ENCODE measurements at places on chromosomes 13 and 19.

- DNase-seq = no peak
Observed at GRCh38 chr13:92954746-92955145, 271.9 kb upstream of the GPC6 start.

GRCh38 chr13:113063091-113063491 lies 42.5 kb upstream of the F7 start:
- no peak for DNase-seq

GRCh38 chr19:48968179-48968661 lies 3.1 kb downstream of the FTL start:
- no peak for DNase-seq

DNA sequence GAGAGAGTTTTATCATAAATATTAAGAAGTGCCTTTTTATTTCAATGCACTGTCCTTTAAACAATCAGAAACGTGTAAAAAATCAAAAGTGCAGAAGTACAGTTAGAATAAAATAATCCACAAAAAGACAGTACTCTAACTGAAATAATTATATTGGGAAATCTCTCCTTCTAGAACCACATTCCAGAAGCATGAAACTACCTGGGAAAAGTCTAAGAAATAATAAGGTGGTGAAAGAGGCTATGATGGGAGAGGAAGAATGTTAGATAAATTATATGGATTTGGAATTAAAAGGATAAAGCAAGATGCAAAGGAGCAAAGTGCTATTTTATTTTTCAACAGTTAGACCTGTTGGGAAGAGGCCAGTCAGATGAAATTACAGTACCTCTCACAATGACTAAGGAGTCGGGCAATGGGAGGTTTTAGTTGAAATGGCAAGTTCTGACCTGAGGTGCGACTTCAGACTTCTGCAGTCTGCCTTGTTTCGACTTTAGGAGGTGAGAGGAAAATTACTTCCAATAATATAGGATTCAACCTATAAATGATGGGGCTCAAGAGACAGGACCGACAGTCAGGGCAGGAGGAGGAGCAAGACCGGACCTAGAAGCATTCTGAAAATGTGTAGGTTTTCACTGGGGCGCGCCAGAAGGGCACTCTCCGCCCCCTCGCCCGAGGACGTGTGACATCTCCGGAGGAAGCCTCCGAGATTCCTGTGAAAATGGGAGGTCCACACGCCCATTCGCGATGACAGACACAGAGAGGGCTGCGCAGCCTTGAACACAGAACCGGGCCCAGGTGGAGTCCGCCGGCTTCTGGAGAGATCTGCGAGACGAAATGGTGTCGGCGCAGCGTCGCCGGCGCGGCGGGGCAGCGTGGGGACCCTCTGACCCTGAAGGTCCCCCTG lies 717 bp downstream of the SPRYD7 start:
- peak; percentile 32 for DNase-seq

GRCh38 chr13:32600890-32601289 lies 14.6 kb downstream of the PDS5B start:
- no peak for DNase-seq

DNA sequence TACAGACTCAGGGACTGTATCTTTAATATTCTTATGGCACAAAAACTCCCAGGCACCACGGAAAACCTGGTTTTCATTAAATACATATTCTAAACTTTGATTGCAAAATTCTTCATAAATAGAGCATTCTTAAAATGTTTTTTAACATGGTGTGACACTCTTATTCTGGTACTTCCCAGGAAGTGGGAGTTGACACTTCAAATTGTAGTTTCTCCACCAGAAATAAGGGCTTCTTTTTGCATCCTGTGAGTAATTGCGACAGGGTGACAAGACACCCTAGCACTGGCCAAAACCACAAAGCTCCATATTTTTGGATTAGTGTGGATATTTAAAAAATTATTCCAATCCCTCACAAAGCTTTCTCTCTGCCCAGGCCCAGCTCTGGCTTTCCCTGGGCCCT lies 43.6 kb upstream of the MTIF3 start:
- no peak for DNase-seq

GRCh38 chr19:38759590-38760003 lies 13.7 kb downstream of the LGALS7 start:
- DNase-seq = no peak

- no peak for DNase-seq
Observed at GRCh38 chr13:87536499-87536898, 134.7 kb upstream of the SLITRK5 start.

DNA sequence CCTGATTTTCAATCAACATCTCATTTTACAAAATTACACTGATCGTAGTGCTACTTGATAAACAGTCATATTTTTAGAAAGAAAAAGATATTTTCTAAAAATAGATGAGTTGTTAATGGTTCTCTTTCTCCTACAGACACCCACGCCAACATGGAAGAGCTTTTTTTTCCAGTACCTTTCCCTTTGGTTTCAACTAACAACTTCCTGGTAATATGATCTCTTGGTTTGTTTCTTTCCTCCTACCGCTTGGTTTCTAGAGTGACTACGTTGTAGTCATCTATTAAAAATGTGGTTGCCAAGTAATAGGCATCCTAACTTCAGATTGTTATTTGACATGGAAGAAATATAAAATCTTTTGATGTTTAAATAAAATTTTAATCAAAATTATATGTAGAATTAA lies 189.0 kb downstream of the LACC1 start:
- DNase-seq = no peak

- no peak for DNase-seq
Observed at GRCh38 chr19:51689751-51690453, 3.2 kb upstream of the SPACA6 start.

DNA sequence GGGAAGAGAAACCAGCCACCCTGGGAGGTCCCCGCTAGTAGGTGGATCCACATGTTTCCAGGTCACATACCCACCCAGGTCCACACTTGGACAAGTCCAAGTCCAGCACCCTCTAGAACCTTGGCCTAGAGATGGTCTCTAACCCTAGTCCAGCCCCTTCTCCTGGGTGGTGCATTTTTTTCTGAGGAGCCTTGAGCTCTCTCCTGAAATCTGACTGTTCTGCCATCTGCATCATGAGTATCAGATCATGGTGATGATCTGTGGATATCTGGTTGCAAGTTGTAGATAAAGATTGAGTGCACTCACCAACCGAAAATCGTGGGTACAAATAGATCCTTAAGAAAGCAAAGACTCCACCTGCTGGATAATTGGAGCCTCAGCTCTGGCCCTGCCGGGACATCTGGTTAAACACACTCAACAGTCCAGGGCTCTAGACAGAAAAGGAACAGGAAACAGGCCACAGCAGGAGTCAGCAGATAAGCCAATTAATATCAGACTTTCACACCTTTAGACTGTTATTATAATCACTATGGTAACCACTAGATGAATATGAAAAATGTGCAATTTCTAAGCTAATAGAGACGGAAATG lies 41.1 kb downstream of the GPR12 start:
- DNase-seq = no peak

DNA sequence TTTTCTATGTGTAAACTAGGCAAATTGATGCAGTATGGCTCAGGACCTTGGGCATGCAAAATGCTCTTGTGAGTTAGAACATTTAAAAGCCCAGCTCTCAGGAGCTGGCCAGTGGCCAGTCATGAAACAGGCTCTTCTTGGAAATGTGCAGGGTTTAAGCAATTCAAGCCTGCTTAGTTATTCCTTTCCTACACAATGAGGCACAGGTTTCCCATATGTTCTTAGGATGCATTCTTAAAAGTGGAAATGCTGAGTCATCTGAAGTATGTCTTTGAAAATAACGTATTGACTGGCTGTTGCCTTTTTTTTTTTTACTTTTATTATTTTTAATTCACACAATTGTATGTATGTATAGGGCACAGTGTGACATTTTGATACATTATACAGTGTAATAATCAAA lies 300.7 kb downstream of the SLC7A1 start:
- no peak for DNase-seq

- no peak for DNase-seq
Observed at GRCh38 chr13:102873653-102874052, 27.8 kb downstream of the ERCC5 start.

GRCh38 chr13:38763446-38764381 lies 76.8 kb downstream of the FREM2 start:
- no peak for DNase-seq

GRCh38 chr19:9941231-9941630 lies 4.9 kb upstream of the OLFM2 start:
- no peak for DNase-seq

GRCh38 chr13:36847606-36848005 lies 28.6 kb downstream of the RFXAP start:
- no peak for DNase-seq

DNA sequence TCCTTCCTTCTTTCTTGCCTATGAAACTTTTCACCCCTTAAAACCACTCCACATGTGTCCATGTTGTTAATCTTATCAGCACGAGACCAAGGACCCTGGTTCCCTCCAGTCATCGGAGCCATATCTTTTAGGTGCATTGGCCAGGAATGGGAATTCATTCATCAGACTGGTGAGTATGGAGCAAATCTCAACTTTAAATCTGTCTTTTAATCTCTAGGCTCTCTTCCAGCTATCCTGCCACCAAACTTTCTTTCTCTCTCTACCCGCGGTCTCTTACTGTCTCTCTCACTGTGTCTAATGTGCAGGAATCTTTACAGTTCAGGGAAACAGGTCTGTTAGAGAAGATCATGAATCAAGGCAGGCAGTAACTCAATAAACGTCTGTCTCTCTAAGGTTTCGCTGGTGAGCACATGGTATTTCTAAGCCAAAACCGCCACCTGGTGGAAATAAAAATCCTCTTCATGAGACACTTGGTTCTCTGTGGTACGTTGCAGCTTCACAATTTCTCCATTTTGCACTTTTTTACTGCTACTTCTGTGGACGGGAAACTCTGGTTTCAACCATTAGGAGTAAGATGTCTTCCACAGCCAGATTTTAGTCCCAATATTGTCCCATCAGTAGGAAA lies 16.1 kb downstream of the LGALS16 start:
- peak; percentile 28 for DNase-seq

DNA sequence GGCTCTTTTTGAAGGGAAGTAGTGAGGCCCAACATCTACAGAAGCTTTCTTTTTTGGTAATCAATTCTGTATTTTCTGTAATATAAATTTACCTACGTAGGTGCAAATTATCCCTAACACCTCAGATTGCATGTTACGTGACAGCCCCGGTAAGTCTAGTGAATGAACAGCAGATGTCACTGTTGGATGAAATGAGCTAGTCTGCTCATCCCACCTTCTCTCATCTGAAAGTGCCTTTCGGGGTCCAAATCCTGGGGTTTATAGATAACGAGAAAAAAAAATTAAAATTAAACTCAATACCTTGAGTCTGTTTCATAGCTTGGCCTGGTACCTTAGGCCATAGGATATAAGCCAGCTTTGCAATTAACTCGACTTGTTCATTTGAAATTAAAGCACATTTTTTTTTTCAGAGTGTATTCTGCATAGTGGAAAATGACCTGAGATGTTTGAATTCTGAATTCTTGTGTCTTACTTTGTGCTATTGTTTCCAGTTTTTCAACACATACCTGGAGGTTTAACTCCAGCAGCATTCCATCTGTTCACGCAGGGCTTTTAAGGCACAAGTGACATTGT lies 548.2 kb downstream of the GPC5 start:
- DNase-seq = no peak

DNA sequence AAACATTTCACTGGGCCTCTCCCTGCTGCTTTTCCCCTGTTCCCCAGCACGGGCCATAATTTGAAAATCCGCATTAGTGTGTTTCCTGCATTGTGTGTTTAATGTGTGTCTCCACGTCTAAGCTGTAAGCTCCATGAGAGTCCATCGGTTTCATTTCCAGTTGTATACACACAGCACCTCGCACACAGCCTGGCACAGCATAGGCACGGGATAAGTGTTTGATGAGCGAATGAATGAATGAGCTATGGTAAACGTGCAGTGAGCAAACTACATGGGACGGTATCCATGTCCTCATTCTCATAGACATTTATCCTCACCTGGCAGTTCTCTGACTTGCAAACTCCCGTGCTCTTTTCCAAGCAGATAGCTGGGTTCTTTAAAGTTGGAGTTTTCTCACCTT lies 106.1 kb downstream of the RAB20 start:
- no peak for DNase-seq

DNA sequence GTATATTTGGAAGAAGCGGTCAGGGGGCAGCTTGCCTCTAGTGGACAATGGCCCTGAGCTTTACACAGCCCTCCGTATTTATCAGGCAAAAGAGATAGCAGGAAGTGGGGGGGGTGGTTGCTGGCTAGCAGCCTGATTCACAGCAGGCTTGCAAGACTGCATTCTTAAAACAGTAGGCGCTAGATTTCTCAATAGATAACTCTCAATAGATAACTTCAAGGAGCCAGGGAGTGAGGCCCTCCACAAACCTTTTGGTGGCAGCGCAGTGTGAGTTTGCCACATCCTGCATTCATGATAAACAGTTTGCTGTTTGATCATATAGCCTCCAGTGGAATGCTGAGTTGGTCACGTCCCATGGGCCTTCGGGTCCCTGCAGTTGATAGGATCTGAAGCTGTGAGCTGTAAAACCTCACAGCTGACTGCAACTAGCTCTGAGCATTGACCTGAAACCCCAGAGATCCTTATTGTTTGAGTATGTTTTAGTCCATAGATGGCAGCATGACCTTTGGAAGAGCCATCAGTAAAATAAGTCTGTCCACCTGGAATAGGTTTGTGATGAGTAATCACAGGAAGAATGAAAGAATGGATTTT lies 12.2 kb downstream of the FPR3 start:
- no peak for DNase-seq

- no peak for DNase-seq
Observed at GRCh38 chr19:43545276-43545675, 12.3 kb downstream of the ZNF575 start.

GRCh38 chr13:26459276-26460131 lies 98.0 kb upstream of the WASF3 start:
- no peak for DNase-seq

GRCh38 chr13:99797691-99798090 lies 173.9 kb downstream of the ZIC5 start:
- DNase-seq = no peak

GRCh38 chr19:51456541-51457290 lies 1.5 kb downstream of the SIGLEC8 start:
- DNase-seq = no peak

DNA sequence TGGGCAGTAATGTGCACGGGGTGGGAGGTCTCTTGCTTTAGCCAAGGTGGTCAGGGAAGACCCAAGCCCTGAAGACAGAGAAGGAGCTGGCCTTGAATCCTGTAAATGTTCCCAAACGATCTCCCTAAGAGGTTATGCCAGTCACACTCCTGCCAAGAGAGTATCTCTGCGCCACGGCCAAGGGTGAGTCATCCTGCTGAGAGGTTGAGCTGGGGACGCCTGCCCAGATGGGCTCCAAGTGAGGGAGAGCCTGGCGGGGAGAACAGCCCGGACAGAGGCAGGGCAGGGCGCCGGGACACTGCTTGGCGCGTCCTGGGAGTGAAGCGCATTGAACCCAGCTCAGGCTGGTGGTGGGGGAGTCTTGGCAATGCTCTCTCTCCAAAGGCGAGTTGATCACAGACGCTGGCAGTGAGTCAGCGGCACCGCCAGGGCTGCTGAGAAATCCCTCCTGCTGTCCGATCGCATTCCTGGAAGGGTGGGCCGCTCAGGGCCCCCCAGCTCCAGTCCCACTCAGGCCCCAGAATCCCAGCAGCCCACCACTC lies 16.4 kb downstream of the SULT2B1 start:
- no peak for DNase-seq
